Peyer's patch (tissue), 4 donors: ENCODE measurements at places on chromosomes 2 and 18. TPM values are rescaled to one million over a fixed set of nuclear protein-coding genes. Genes with fewer than 3 reads are reported as not detected.
A peak's percentile ranks its signal among the peaks of the same experiment; 100 is the strongest.

Gene SPRED2
- total RNA-seq, result 14.9 TPM

Gene BOK
- 16.5 TPM for total RNA-seq

Gene NOL4
- not detected for total RNA-seq

Gene SPHKAP
- not detected for total RNA-seq

DNA sequence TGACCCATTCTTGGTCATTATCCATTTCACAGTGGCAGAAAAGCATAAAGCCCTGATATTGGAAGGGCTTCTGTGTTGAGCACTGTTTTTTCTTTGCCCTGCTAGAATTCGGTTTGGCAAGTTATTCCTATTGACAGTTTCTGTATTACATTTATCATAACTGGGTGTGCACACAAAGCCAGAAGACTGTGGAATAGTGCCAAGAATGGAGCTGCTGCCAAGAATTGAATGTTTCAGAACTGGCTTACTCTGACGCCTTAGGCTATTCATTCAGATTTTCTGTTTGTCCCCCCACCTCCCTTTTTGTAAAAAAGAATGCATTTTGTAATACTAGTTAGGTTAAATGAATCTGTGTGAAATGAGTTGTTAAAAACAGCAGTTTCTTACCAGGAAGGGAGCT, 12.7 kb downstream of the KDM3A start:
- H3K4me3 ChIP-seq, result no peak overlapping the region
- no peak for DNase-seq
- no peak overlapping the region for H3K27ac ChIP-seq
- peaks cover 6% of the 10 kb centered on the region for H3K36me3 ChIP-seq
- H3K4me1 ChIP-seq, result no peaks in the 10 kb centered on the region
- H3K27me3 ChIP-seq, result no peaks in the 10 kb centered on the region

DNA sequence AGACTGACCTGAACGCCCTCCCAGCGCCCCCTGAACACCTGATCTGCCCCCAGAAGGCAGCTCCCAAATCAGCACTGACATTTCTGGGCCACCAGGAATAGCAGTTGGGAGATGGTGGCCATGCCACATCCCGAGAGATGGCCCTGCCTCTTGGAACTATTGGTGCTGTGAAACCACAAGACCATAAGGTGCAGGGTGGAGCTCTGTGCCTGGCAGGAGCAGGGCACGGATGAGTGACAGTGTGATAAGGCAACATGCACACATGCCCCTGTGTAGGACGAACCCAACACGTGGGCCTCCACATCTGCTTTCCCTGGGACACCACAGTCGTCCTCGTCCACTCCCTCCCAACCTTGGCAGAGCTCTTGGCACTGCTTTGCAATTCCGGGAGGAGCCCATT, 26.9 kb downstream of the ANO7 start:
- no peaks in the 10 kb centered on the region for H3K36me3 ChIP-seq
- no peak overlapping the region for H3K4me3 ChIP-seq
- no peak for DNase-seq
- no peaks in the 10 kb centered on the region for H3K4me1 ChIP-seq

- no peaks in the 10 kb centered on the region for H3K36me3 ChIP-seq
- DNase-seq, result no peak
- H3K27ac ChIP-seq, result no peak overlapping the region
- no peak overlapping the region for H3K4me3 ChIP-seq
- H3K4me1 ChIP-seq, result peaks cover 15% of the 10 kb centered on the region
- H3K27me3 ChIP-seq, result no peaks in the 10 kb centered on the region
Measured at GRCh38 chr2:12732651-12733050, 15.9 kb downstream of the TRIB2 start.

DNA sequence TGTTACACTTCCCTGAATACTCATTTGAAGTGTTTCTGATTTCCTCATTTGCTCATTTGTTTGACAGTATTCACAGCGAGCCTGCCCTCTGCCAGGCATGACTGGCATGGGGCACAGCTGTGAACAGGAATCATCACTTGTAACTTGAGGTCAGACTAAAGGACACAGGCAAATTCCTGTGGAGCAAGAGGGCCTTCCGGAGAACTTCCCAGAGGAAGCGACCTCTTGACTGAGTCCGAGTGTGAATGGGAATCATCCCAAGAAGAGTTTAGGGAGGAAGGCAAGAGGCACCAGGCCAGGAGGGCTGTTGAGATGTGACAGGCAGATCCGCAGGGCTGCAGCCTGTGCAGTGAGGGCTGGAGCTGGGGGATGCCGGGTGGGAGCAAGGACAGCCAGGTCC, 45.4 kb downstream of the LIMS1 start:
- H3K4me3 ChIP-seq, result no peak overlapping the region
- H3K4me1 ChIP-seq, result no peaks in the 10 kb centered on the region
- no peak for DNase-seq

GRCh38 chr2:185676316-185676715, 62.3 kb upstream of the FSIP2 start:
- H3K27ac ChIP-seq, result no peak overlapping the region
- H3K27me3 ChIP-seq, result no peaks in the 10 kb centered on the region
- DNase-seq, result no peak
- no peak overlapping the region for H3K4me3 ChIP-seq
- no peaks in the 10 kb centered on the region for H3K4me1 ChIP-seq

DNA sequence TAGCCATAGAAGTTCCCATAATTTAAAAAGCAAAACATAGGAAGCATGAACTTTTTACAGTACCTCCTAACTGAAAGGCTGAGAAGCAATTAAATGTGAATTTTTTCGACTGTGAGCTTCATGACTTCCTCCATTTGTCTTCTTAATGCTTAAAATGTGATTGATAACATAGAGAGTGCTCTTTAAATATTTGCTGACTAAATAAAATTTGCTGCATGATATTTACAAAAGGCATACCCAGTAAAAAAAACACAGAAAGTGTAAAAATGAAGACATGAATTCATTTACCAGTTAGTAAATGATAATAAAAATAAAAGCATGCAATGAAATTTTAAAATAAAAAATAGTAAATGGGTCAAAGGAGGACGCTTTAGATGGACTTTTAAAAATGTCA, 21.9 kb downstream of the STAT4 start:
- no peaks in the 10 kb centered on the region for H3K36me3 ChIP-seq
- H3K4me3 ChIP-seq, result no peak overlapping the region
- DNase-seq, result no peak
- H3K27me3 ChIP-seq, result no peaks in the 10 kb centered on the region
- H3K4me1 ChIP-seq, result no peaks in the 10 kb centered on the region

- no peaks in the 10 kb centered on the region for H3K4me1 ChIP-seq
- H3K27me3 ChIP-seq, result no peaks in the 10 kb centered on the region
- no peak overlapping the region for H3K4me3 ChIP-seq
- no peaks in the 10 kb centered on the region for H3K36me3 ChIP-seq
- peak; percentile 35 for DNase-seq
Measured at GRCh38 chr2:218081695-218082094, 12.6 kb downstream of the RUFY4 start.

- H3K4me1 ChIP-seq, result no peaks in the 10 kb centered on the region
- DNase-seq, result peak; percentile 83
- H3K36me3 ChIP-seq, result no peaks in the 10 kb centered on the region
- no peak overlapping the region for H3K4me3 ChIP-seq
Measured at GRCh38 chr2:100984892-100985307, 17.2 kb upstream of the RPL31 start.

DNA sequence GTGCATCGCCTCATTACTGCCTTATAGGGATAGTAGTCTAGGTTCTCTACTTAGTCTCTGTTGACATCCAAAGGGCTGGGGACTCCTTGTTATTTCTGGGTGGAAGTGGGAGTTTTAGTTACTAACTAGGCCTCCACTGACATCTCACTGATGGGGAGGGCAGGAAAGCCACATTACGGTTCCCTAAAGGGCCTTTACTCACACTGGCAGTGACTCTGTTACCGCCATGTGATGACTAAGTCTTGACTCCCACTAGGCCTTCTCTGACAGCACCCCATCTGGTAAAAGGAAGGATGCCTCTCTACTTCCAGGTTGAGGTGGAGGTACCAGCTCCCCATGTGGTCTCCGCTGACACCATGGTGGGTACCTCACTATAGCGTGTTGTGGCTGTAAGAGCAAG, 14.0 kb upstream of the BCL2L11 start:
- H3K4me3 ChIP-seq, result no peak overlapping the region
- H3K27ac ChIP-seq, result no peak overlapping the region

DNA sequence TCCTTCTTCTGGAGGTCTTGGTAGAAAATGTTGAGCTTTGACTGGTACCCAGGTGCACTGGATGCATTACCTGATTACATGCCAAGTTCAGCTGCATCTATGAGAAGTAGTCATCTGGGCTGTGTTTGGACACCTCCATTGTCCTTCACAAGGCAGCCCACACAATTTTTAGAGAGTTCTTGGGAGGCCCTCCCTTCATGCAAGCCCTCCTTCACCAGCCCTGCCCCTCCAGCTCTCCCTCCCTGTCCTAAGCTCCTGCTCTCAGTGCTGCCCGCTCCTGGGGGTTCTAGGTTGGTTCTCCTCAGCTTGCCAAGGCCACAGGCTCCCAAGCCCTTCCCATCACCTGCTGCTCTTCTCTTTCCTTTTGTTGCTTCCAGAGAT, 148.7 kb downstream of the DYSF start:
- no peaks in the 10 kb centered on the region for H3K27me3 ChIP-seq
- no peak overlapping the region for H3K4me3 ChIP-seq
- no peak overlapping the region for H3K27ac ChIP-seq
- no peaks in the 10 kb centered on the region for H3K4me1 ChIP-seq

- H3K27ac ChIP-seq, result no peak overlapping the region
- H3K4me1 ChIP-seq, result no peaks in the 10 kb centered on the region
- no peaks in the 10 kb centered on the region for H3K36me3 ChIP-seq
- no peaks in the 10 kb centered on the region for H3K27me3 ChIP-seq
- DNase-seq, result no peak
- H3K4me3 ChIP-seq, result no peak overlapping the region
Measured at GRCh38 chr2:173680574-173680973, 284.6 kb downstream of the SP3 start.

- H3K4me1 ChIP-seq, result no peaks in the 10 kb centered on the region
- no peak overlapping the region for H3K4me3 ChIP-seq
- H3K36me3 ChIP-seq, result peaks cover 90% of the 10 kb centered on the region
- no peaks in the 10 kb centered on the region for H3K27me3 ChIP-seq
- no peak for DNase-seq
Measured at GRCh38 chr2:86140969-86141392, 34.9 kb downstream of the PTCD3 start.

GRCh38 chr2:212682937-212683336, 144.3 kb upstream of the ERBB4 start:
- H3K27ac ChIP-seq, result no peak overlapping the region

- no peaks in the 10 kb centered on the region for H3K27me3 ChIP-seq
- no peaks in the 10 kb centered on the region for H3K36me3 ChIP-seq
- H3K4me1 ChIP-seq, result peaks cover 19% of the 10 kb centered on the region
- H3K27ac ChIP-seq, result peak overlapping the region; percentile 91
- no peak overlapping the region for H3K4me3 ChIP-seq
Measured at GRCh38 chr18:77053616-77054287, 78.8 kb downstream of the MBP start.

DNA sequence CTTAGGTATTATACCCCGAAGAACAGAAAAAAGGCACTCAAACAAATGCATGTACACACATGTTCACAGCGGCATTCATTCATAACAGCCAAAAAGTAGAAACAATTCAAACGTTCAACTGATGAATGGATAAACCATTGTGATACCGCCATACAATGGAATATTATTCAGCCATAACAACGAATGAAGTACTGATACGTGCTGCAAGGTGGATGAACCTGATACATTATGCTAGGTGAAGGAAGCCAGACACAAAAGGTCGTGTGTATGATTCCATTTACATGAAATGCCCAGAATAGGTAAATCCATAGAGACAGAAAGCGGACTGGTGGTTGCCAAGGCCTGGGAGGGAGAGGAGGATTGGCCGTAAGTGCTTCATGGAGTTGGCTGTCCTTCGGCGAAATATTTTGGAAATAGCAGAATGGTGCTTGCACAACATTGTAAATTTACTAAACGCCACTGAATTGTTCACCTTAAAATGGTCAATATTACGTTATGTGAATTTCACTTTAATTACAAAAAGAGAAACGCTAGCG, 750 bp upstream of the RMP24 start:
- no peak for DNase-seq
- no peaks in the 10 kb centered on the region for H3K36me3 ChIP-seq
- peaks cover 9% of the 10 kb centered on the region for H3K4me1 ChIP-seq

DNA sequence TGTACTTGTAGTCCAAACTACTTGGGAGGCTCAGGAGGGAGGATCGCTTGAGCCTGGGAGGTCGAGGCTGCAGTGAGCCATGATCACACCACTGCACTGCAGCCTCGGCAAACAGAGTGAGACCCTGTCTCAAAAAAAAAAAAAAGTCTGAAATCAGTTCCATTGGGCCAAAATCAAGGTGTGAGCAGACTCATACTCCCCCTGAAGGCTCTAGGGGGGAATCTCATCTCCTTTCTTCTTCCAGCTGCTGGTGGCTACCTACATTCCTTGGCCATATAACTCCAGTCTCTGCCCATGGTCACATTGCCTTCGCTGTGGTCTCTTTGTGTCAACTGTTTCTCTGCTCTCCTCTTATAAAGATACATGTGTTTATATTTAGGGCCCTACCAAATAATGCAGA, 234.0 kb downstream of the LRRTM1 start:
- no peak overlapping the region for H3K4me3 ChIP-seq
- no peak for DNase-seq
- H3K27ac ChIP-seq, result no peak overlapping the region
- no peaks in the 10 kb centered on the region for H3K27me3 ChIP-seq
- no peaks in the 10 kb centered on the region for H3K36me3 ChIP-seq
- no peaks in the 10 kb centered on the region for H3K4me1 ChIP-seq

DNA sequence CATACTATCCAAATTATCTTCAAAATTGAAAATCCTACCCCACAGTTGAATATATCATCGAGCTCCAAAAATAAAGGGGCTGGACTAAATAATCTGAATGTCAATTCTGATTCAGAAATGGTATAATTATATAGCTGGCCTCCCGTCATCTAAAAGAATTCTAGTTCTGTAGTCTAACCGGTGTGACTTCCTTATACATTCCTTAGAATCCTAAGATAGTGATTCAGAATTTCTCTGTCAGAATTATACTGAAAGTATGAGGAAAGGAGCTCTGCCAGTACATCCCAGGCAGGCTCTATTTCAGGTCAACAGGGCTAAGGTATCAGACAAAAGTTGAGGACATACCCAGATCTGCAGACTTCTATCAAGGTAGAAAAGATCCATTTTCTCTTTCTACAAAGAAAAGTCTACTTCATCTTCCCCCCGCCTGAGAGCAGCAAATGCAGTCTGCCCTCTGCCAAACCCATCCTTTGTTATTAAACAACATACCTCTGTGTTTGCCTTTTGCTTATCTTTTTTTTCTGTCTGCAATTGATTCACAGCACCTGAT, 128.5 kb downstream of the METTL4 start:
- no peaks in the 10 kb centered on the region for H3K4me1 ChIP-seq
- no peak for DNase-seq
- no peaks in the 10 kb centered on the region for H3K36me3 ChIP-seq
- no peaks in the 10 kb centered on the region for H3K27me3 ChIP-seq

- H3K4me1 ChIP-seq, result no peaks in the 10 kb centered on the region
- no peak overlapping the region for H3K4me3 ChIP-seq
- no peaks in the 10 kb centered on the region for H3K36me3 ChIP-seq
- H3K27ac ChIP-seq, result peak overlapping the region; percentile 55
- H3K27me3 ChIP-seq, result no peaks in the 10 kb centered on the region
Measured at GRCh38 chr2:234986390-234986789, 34.6 kb downstream of the SH3BP4 start.
